ENCODE measurements at places on chromosomes 2 and 18.

GRCh38 chr2:61405813-61406212 is 65.1 kb downstream of the USP34 start:
- DNase-seq, result no peak

GRCh38 chr2:11152591-11152990 is 2.7 kb upstream of the SLC66A3 start:
- DNase-seq, result no peak

- no peak for DNase-seq
These were observed 6.7 kb downstream of the GYPC start for GRCh38 chr2:126662621-126663020.

DNA sequence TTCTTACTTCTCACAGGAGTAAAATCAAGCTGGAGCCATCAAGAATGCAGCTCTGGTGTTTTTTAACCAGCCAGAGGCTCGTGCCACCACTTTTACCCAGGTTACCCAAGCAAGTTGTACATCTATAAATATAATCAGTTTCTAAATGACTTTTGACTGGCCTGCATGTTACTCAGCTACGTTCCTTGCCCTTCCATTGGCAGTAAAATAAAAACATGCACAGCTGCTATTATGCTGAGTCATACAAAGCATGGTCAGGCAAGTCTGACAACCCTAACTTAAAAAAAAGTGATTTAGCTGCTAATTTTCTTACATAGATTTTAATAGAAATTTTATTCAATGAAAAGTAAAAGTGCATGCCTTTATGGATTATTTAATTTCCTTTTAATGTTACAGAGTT is 111.7 kb upstream of the CSRNP3 start:
- peak; percentile 44 for DNase-seq

- no peak for DNase-seq
These were observed 6.9 kb upstream of the POU3F3 start for GRCh38 chr2:104846786-104847585.

DNA sequence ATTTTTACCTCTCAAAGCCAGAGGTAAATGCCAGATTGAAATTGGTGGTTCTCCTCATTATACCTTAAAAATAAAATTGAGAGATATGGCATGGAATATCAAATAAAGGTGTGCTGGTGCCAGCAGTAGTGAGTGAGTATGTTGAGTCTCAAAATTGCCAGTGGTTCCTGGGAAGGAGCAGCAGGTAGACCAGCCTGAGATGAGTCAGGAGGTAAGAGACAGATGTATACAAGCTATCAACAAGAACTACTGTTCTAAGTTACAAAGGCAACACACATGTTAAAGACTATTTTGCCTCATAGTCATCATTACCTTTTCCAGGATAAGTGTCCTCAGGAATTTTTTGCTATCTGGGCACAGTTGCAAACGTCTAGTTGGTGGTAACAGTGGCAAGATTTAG is 1.3 kb upstream of the UPP2 start:
- no peak for DNase-seq

GRCh38 chr2:119760237-119760955 is 674 bp downstream of the PTPN4 start:
- DNase-seq, result peak; percentile 33

DNA sequence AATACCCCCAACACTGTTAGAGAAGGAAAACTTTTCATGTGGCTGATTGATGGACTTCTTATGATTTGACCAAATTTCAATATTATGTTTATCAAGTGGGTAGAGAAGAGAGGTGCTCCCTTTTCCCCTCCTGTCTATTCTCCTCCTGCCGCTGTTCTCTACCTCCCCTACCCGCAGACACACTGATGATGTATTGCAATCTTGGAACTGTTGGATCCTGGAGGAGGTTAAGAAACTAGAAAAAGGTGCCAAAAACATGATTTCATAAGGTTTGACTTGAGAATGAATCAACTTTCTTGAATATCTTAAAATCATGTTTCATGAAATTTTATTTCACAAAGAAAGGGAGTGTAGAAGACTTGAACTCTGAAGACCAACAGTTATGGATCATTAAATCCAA is 125.8 kb downstream of the MEIS1 start:
- DNase-seq, result no peak

GRCh38 chr2:105324101-105324500 is 5.4 kb downstream of the TGFBRAP1 start:
- peak; percentile 14 for DNase-seq

GRCh38 chr2:26033270-26033817 is 540 bp upstream of the RAB10 start:
- peak; percentile 70 for DNase-seq

- no peak for DNase-seq
These were observed 80.9 kb downstream of the NCOA1 start for GRCh38 chr2:24571828-24572442.

- DNase-seq, result no peak
These were observed 60.5 kb upstream of the PMAIP1 start for GRCh38 chr18:59839246-59839645.

Measured in RWPE1 (cell line).